Stimulated activated naive CD4-positive, alpha-beta T cell treated with Interleukin-2 at 50 U/mL for 16 hours (primary cell): ENCODE measurements at places on chromosomes 11 and 22.
A peak's percentile ranks its signal among the peaks of the same experiment; 100 is the strongest.

DNA sequence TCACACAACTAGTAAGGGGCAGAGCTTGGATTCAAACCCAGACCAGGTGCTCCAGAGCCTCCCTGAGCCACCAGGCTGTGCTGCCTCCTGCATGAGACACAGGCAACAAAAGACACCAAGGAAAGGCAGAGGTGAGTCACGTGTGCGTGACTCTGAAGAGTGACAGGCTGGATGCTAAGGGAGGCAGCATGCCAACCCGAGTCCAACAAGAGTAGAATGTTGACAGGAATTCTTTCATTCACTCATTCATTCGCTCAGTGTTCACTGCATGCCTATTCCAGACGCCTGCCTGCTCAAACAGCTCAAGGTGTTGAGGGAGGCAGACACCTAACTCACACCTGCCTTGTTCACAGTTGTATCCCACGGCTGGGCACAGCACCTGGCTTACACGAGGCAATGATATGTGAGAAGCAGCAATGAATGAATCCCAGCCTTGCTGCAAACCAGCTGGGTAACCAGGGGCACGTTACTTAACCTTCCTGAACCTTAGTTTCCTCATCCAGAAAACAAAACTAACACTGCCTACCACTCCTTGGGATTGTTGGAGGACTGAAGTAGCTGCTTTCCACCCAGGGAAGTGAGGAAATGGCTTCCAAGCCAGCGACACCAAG lies 73.8 kb upstream of the ARFGAP3 start:
- no peak for DNase-seq

GRCh38 chr22:38257181-38257580 lies 15.6 kb downstream of the TMEM184B start:
- DNase-seq = no peak

GRCh38 chr11:130055617-130056016 lies 14.1 kb upstream of the APLP2 start:
- no peak for DNase-seq

GRCh38 chr11:60498853-60499252 lies 6.3 kb downstream of the MS4A12 start:
- DNase-seq = no peak

DNA sequence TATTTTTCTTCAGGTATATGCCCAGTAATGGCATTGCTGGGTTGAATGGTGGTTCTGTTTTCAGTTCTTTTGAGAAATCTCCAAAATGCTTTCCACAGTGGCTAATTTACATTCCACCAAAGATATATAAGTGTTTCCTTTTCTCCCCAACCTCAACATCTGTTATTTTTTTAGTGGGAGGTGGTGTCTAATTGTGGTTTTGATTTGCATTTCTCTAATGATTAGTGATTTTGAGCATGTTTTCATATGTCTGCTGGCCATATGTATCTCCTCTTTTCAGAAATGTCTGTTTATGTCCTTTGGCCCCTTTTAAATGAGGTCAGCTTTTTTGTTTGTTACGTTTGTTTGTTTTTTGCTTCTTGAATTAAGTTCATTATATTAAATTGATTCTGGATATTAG lies 760.2 kb downstream of the KCNA4 start:
- DNase-seq = no peak

DNA sequence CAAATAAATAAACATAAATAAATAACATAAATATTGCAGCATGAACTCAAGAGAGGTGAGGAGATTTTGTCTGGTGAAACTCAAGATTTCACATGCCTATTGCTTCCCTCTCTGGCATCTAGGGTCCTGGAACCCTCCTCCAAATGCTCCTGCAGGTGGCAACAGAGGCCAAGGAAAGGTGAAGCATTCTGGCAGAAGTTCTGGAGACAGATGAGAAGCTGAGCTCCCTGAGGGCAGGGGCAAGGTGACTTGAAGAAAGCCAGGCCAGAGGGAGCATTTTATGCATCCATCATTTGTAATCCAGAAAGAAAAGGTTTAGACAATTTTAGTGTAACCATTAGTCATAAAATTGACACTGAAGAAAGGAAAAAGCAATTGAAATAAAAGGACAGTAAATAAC lies 64.9 kb downstream of the ENDOD1 start:
- peak; percentile 48 for DNase-seq
